ENCODE measurements at places on chromosomes 5 and 9. TPM values are rescaled to one million over a fixed set of nuclear protein-coding genes. Genes with fewer than 3 reads are reported as not detected.

DNA sequence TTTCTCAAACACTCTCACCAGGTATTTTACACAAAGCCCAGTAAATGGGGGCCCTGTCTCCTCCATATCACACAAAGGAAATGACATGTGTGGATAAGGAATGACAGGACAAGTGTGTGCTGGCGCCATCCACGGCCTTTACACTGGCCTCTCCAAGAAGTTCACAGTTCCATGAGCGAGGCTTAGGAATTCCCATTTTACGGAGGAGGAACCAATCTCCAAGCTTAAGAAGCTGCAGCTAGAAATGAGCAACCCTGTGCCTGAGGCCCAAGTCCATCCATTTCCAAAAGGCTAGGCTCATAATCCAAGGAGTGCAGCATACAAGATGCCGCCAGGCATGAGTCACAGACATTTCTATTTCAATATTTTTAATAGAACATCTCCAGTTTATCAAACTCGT, 203.4 kb downstream of the AUH start:
- DNase-seq: no peak

DNA sequence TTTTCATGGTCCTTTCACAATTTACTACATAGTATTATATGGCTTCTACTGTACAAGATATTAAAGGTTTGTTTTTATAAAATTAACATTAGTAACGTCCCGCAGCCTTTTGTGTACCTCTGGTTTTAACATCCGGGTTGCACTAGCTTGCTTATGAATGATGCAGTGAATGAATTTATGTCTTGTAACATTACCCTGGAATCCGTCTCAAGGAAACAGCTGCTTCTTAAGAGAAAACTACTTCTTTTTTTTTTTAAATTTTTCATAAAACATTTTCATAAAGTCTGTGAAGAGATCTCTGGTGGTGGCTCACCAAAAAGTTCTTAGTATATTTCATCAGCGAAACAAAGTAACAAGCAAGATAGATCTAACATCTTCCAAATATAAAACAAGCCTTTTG, 23.6 kb downstream of the MARCHF3 start:
- DNase-seq: no peak

DNA sequence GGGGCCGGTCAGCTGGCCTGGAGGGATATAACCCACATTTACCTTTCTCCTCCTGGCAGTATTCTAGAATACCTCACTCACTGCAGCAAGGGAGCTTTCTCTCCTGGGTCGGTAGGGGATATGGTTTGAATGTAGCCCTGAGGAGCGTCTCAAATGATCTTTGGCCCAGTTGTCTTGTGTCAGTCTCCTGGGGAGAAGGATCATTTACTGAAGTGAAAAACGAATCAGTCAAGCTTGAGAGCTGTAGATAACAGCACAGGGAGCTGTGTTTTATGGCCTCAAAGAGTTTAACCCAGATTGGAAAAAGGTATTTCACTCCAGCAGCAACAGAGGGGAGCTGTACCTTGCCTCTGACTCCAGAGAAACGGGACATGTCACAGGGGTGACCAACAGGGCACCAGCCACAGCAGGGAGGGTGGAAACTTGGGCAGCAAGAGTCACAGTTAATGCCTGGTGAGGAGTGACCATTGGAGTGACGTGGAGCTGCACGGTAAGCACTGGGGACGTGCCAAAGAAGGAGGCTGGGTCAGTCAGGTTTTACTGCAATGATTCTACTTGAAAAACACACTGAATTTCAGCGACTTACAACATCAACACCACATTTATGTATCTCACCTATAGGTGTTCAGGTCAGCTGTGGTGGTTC, 29.8 kb upstream of the ZFR start:
- DNase-seq: no peak

Gene CKMT2
- total RNA-seq: not detected

Gene MTAP
- 45.7 TPM for total RNA-seq

DNA sequence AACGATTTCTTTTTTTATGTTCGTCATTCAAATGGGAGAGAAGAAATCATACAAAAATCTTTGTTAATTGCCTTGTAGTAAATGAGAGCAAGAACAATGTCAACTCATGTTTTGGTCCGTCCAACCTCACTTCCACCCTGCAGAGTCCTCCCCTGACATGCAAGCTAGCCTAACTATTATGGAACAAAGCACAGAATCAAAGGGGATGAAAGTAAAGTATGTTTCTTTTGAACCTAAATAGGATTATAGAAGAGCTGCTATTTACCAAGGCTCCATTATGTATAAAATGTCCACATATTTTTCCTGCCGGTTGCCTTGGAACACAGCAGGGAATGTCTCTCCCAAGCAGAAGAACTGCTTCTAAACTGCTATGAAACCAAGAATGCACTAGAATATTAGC, 161.1 kb downstream of the MRPS30 start:
- DNase-seq: peak; percentile 3

Gene LHX3
- 0.11 TPM for total RNA-seq

DNA sequence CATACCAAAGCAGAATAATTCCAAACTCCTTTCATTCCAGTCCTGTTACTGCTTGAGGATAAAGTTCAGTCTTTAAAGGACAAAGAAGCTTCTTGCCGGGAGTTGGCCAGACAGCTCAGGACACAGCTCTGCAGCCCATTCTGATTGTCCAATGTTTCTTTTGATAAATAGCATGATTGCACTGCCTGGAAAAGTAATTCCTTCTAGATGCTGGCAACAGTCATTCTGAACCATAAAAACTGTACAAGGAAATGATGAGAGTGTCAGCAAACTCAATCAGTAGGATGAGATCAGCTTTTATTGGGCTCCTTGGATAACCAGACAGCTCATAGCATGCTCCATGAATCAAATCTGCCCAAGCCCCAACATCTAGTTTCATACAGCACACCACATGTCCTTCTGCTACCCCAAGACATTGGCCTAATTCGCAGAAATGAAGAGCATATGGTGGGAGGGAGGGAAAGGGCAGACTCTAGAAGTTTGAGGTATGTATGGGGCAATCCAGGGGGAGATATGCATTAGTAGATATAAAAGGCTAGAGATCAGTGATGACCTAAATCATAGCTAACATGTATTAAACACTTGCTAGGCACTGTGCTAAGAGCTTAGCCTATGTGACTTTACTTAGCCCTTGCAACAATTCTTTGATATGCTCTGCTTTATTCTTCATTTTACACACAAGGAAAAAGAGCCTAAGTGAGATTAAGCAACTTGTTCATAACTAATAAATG, 219.9 kb upstream of the NREP start:
- DNase-seq: no peak

GRCh38 chr5:174777583-174777982, 53.2 kb downstream of the MSX2 start:
- DNase-seq: no peak

DNA sequence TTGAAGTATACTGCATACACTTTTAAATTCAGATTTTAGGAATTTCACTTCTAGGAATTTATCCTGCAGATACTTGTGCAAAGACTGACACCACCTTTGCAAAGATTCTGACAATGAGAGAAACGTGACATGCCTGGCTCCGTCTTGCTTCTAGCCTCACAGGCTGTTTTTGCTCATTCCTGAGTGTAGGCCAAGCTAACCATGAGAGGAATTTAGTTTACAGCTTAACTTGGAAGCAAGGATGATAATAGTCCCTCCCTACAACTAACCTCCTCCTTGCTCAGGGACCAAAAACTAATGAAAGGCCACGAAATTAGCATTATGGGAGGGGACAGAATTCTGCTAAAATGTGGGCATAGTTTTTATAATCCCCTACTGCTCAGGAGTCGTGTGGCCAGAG, 31.1 kb downstream of the C5orf22 start:
- no peak for DNase-seq

DNA sequence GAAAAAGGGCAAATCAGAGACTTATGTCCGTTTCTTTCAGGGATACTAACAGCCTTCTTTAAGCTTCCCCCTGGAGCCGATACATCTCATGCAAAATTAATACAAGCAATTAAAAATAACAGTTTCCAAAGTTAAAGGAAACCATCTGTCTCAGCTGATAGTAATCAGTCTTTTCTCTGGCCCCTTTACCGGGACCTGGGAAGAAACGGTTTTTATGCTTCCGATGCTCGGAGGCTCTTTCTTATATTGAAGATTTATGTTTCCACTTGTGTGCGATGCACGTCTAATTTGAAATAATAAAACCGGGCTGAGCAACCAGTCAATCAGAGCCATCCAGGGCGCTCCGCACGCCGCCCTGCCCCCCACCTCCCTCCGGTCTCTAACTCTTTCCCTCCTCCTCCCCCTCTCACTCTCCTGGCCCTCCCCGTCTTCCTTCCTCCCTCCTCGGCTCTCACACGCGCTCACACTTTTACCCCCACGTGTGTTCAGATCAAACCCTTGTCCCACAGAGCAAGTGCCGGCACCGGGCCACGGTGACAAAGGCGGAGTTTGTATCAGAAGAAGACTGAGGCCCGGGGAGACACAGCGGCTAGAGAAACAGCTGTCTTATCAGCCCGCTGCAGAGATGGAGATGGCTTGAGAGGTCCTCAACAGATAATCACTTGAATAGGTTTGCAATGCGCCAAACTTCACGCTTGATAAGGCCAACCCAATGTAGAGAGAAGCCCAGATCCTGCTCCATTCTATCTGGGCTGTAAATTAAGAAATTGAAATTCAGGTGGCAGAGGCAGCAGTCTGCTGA, 5.1 kb upstream of the ELAVL2 start:
- no peak for DNase-seq

- peak; percentile 77 for DNase-seq
Observed at GRCh38 chr5:96868603-96869371, 7.5 kb upstream of the ERAP2 start.

Gene MZB1
- total RNA-seq: not detected

- no peak for DNase-seq
Observed at GRCh38 chr9:124284940-124285441, 27.2 kb downstream of the NEK6 start.

GRCh38 chr5:148747536-148747906, 78.9 kb upstream of the ADRB2 start:
- no peak for DNase-seq

GRCh38 chr5:34669931-34670516, 13.9 kb downstream of the RAI14 start:
- no peak for DNase-seq

GRCh38 chr5:36944607-36945225, 68.1 kb downstream of the NIPBL start:
- peak; percentile 80 for DNase-seq

- no peak for DNase-seq
Observed at GRCh38 chr9:3884736-3885135, 358.9 kb upstream of the RFX3 start.

Gene TXNDC8
- total RNA-seq: not detected

Gene SPARC
- 339 TPM for total RNA-seq

Gene CD180
- 0.24 TPM for total RNA-seq

DNA sequence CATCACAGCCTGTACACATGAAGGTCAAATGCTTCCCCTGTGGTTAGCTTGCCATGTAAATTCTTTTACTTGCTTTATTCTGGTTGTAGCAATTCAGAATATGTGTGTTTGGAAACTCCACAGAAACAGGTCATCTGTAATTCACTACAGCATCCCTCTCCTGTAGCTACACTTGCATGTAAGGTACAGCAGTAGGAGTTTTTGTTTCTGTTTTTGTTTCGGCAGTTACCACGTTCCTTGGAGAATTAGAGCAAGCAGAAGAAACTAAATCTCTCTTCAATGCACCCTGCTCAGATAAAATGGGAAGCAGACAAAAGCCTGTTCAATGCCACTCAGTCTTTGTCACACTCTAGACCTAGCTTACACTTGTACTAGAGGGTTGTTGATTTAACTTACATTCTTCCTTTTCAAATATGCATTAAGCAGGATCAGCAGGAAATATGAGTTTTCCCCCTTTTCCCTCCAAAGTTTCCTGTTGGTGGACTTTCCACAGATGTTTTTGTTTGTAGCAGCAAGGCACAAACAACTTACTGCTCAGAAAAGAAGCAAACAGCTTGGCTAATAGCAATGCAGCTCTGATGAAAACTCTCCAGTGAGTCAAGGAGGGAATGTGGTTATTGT, 80.9 kb downstream of the YIPF5 start:
- DNase-seq: no peak

Gene PKD2L2
- not detected for total RNA-seq

Gene FOXD4
- not detected for total RNA-seq

Gene LECT2
- not detected for total RNA-seq

GRCh38 chr5:137399911-137400310, 99.2 kb downstream of the SPOCK1 start:
- no peak for DNase-seq

Gene TCERG1
- total RNA-seq: 142 TPM

- DNase-seq: no peak
Observed at GRCh38 chr9:74672237-74672636, 175.1 kb downstream of the RORB start.

Gene ISCA1
- 36.4 TPM for total RNA-seq

Gene TMEM252
- not detected for total RNA-seq

- DNase-seq: no peak
Observed at GRCh38 chr5:159582756-159583541, 252.7 kb upstream of the IL12B start.

- no peak for DNase-seq
Observed at GRCh38 chr5:142801495-142801871, 31.3 kb downstream of the ARHGAP26 start.

Gene PGM5
- total RNA-seq: not detected

Gene CDH9
- not detected for total RNA-seq

GRCh38 chr5:125890511-125890931, 532.7 kb upstream of the GRAMD2B start:
- DNase-seq: no peak

Gene PAEP
- total RNA-seq: not detected

- no peak for DNase-seq
Observed at GRCh38 chr5:109945097-109945678, 255.5 kb downstream of the MAN2A1 start.

GRCh38 chr9:131899296-131900228, 159.7 kb upstream of the RAPGEF1 start:
- DNase-seq: no peak

Gene PLPP7
- not detected for total RNA-seq

Gene ZNF608
- total RNA-seq: 2.4 TPM

GRCh38 chr5:33507426-33507825, 66.7 kb downstream of the TARS1 start:
- no peak for DNase-seq

GRCh38 chr5:135158982-135159381, 125.0 kb upstream of the PITX1 start:
- no peak for DNase-seq

GRCh38 chr5:110738812-110739651, at the start of gene SLC25A46:
Gene SLC25A46 (plus strand): TSS chr5:110739007. CDS start chr5:110739120, 113 bp downstream.
- DNase-seq: peak; percentile 92

GRCh38 chr5:17799521-17799920, 165.3 kb downstream of the TAF11L14 start:
- DNase-seq: no peak

Gene MVB12B
- 17.9 TPM for total RNA-seq

All from A673 (cell line).